ENCODE measurements at places on chromosomes 16 and 17. TPM values are rescaled to one million over a fixed set of nuclear protein-coding genes. Genes with fewer than 3 reads are reported as not detected.

Gene DOC2B
- total RNA-seq = 0.05 TPM

Gene ALOX12
- not detected for total RNA-seq

Gene ALKBH5
- total RNA-seq = 111 TPM

DNA sequence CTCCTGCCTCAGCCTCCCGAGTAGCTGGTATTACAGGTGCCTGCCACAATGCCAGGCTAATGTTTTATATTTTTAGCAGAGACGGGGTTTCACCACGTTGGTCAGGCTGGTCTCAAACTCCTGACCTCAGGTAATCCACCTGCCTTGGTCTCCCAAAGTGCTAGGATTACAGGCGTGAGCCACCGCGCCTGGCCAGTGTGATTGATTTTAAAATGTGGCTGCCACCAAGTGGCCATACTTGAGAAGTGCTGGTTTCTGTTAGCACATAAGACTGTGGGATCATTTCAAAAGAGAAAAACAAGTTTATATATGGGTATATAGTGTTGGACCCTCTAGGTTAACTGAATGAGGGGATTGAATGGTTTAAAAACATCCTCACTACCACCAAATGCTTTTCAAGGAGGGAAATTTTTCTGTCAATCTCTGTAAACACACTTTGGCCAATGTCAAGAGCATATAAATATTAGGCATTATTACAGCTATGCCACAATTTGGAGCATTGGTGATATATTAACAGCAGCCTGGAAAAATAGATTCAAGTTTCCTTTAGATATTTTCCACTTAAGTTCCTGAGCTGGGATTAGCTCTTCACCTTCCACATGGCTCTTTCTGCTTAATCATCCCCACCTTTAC, 13.5 kb upstream of the DHRS13 start:
- H3K4me1 ChIP-seq = peaks cover 8% of the 10 kb centered on the region
- peaks cover 62% of the 10 kb centered on the region for H3K36me3 ChIP-seq
- H3K27ac ChIP-seq = peak overlapping the region; percentile 52

GRCh38 chr17:72432881-72433280, 312.1 kb downstream of the SOX9 start:
- no peaks in the 10 kb centered on the region for H3K27me3 ChIP-seq
- H3K27ac ChIP-seq = no peak overlapping the region
- H3K36me3 ChIP-seq = no peaks in the 10 kb centered on the region
- H3K4me3 ChIP-seq = no peak overlapping the region
- H3K4me1 ChIP-seq = no peaks in the 10 kb centered on the region
- no peak for DNase-seq

GRCh38 chr16:89695086-89695874, 6.2 kb downstream of the SPATA2L start:
- DNase-seq = no peak
- no peak overlapping the region for H3K4me3 ChIP-seq
- peaks cover 8% of the 10 kb centered on the region for H3K36me3 ChIP-seq

Measured in activated CD8-positive, alpha-beta memory T cell treated with anti-CD3 and anti-CD28 coated beads, Interleukin-2, amount 10 ng/mL, durations not matched to agents 7 days and 5 days (primary cell).